ENCODE measurements at places on chromosomes 2 and 18. TPM values are rescaled to one million over a fixed set of nuclear protein-coding genes. Genes with fewer than 3 reads are reported as not detected.

The FAM210A gene
- total RNA-seq: 58.8 TPM

The ANKRD30BL gene
- total RNA-seq: not detected

The IL36G gene
- 0.48 TPM for total RNA-seq

The MC4R gene
- total RNA-seq: not detected

The KATNAL2 gene
- 0.39 TPM for total RNA-seq

The PDE1A gene
- not detected for total RNA-seq

Measured in activated T-helper 17 cell treated with anti-CD3 and anti-CD28 coated beads, Interleukin-2, amount 50 U/mL, for 72 hours (primary cell).